Pulmonary artery endothelial cell (primary cell): ENCODE measurements at places on chromosomes 3 and 15. TPM values are rescaled to one million over a fixed set of nuclear protein-coding genes. Genes with fewer than 3 reads are reported as not detected.

VGLL3 gene
- 0.13 and 5.0 TPM in 2 replicates for total RNA-seq

SLITRK3 gene
- not detected in 2 replicates for total RNA-seq

AADACL2 gene
- total RNA-seq = not detected in 2 replicates

IL5RA gene
- not detected in 2 replicates for total RNA-seq

MST1R gene
- 0.99 and 1.0 TPM in 2 replicates for total RNA-seq

CELF6 gene
- not detected in 2 replicates for total RNA-seq

ADGRG7 gene
- not detected in 2 replicates for total RNA-seq

ATP10A gene
- not detected in 2 replicates for total RNA-seq

C3orf22 gene
- total RNA-seq = not detected in 2 replicates

MCTP2 gene
- total RNA-seq = 0.14 and 3.5 TPM in 2 replicates

OXNAD1 gene
- total RNA-seq = 13.9 and 14.4 TPM in 2 replicates

GP9 gene
- not detected in 2 replicates for total RNA-seq

ADCY5 gene
- 0.07 and 0.28 TPM in 2 replicates for total RNA-seq

ALDH1L1 gene
- not detected in 2 replicates for total RNA-seq

NPAP1 gene
- total RNA-seq = not detected in 2 replicates

SPINK8 gene
- not detected in 2 replicates for total RNA-seq

ZNF619 gene
- 6.7 and 7.7 TPM in 2 replicates for total RNA-seq

THRB gene
- 0.14 and 0.33 TPM in 2 replicates for total RNA-seq

PARP3 gene
- total RNA-seq = 10.1 and 11.7 TPM in 2 replicates

HYAL1 gene
- total RNA-seq = 6.9 and 7.1 TPM in 2 replicates

ABHD17C gene
- 8.7 and 12.8 TPM in 2 replicates for total RNA-seq

ZNF770 gene
- 36.9 and 40.7 TPM in 2 replicates for total RNA-seq

TRPM7 gene
- total RNA-seq = 23.4 and 31.8 TPM in 2 replicates
